Stimulated activated CD4-positive, alpha-beta T cell treated with anti-CD3 and anti-CD28 coated beads, Interleukin-2, amount 100 ng/mL, for 24 hours (primary cell): ENCODE measurements at places on chromosomes 2 and 18.

DNA sequence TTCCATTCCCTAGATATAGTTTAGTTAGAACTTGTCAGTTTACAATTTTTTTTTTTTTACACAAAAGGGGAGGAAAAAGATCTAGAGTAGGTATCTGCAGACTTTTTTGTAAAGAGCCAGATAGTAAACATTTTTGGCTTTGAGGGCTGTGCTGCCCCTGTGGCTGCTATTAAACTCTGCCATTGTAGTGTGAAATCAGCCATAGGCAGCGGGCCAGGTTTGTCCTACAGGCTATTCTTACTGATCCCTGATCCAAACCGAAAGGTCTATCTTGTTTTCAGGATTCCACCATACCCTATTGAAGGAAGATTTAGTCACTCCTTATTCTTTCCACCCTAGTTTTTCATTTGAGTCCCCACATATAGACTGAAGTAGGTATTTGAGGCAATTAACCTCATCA, 203.4 kb downstream of the RND3 start:
- no peak for DNase-seq

- DNase-seq = no peak
Observed at GRCh38 chr2:71746946-71747501, 293.7 kb downstream of the DYSF start.

GRCh38 chr18:22391407-22392345, 26.0 kb downstream of the CTAGE1 start:
- peak; percentile 4 for DNase-seq

DNA sequence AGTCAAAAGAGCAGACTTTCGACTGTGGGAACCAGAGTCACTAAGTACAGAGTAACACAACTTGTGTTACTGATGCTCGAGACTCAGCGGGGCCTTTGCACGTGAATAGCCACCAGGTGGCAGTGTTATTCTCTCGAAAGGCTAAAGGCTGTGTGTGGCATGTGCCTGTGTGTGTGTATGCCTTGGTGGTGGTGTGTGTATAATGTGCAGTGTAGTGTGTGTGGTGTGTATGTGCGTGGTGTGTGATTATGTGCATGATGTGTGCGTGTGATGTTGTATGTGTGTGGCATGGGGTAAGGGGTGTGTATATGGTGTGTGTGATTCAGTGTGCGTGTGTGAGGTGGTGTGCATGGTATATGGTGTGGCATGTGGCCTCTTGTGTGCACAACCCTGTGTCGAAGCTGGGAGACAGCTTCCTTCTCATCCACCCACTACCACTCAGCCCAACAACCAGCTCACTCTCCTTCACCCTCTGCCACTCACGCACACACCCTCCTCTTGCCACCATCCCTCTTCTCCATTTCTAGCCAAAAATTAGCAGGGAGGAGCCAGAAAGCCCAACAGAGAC, 83.0 kb upstream of the ZNF532 start:
- peak; percentile 73 for DNase-seq

DNA sequence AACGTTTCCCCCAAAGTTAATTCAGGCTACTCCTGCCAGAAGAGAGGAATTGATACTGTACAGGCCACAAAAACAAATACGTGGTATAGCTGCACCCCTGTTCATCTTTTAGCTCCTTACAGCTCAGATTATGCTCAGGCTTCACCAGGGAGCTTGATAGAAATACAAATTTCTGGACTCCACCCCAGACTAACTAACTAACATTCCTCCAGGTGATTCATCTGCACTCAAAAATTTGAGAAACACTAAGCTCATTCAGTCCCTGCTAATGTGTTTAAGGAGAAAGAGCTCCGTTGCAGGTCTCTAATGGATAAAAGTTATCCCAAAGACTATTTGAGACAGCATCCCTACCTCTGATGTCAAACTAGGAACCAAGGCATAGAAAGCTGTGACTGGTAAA, 36.8 kb upstream of the UNC80 start:
- DNase-seq = no peak

GRCh38 chr2:232611559-232612218, 21.7 kb upstream of the EFHD1 start:
- DNase-seq = peak; percentile 83

- no peak for DNase-seq
Observed at GRCh38 chr2:19670303-19670702, 231.5 kb downstream of the TTC32 start.

GRCh38 chr2:223959688-223960087, 2.4 kb downstream of the MRPL44 start:
- no peak for DNase-seq

DNA sequence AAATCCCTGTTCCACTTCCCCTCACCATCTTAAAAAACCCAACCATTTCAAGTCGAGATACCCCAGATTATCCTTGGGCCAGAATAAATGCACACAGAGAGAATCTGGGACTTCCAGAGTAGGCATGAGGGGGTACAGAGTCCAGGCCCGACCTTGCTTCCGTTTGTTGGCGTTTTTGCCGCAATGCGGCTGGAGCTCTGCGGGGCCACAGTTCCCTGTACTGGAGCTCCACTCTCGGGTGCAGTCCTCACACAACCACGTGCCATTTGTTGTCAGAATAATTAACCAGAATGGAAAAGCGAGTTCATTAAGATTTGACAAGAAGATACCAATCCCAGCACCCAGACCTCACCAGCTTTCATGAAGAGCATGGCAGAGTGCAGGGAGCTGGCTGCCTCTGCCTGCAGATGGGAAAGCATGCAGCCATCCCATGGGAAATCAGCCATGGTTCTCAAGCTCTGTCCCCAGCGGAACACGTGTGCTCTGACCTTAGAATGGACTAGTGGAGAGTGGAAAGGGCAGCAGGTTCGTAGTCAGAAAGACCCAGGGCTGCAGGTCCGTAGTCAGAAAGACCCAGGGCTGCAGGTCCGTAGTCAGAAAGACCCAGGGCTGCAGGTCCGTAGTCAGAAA, 472.8 kb downstream of the EIPR1 start:
- DNase-seq = no peak

DNA sequence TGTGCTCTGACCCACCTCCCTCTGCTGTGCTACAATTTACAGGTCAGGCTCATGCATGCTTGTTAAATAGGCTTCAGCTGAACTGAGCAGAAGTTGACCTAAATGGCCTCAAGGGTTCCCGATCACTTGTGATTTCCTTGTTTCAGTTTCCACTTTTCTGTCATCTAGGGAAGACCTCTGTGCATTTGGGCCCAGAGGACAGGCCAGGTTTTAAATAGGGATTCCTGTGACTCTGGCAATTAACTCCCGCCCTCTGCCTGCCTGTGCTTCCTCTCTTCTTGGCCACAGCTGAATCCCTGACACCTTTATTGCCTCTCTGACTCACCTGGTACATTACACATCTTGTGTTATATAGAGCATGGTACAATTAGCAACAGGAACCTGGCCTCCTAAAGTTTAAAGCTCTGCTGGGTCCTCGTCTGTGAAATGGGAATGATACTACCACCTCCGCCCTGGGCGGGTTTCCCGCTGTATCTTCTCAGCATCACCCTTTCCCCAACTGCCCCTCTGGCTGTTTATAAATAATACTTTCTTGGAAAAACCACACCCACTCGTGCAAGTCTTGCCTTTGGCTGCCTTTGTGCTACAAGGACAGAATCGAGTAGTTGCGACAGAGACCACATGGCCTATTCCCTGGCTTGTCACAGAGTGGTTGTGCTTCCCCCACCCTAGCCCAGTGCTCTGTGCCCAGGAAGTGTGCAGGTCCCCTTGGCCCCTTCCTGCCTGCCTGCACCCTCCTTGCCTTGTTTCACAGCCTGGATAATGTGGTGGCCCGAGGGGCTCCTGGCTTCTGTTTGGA, 7.9 kb downstream of the CABLES1 start:
- DNase-seq = no peak

DNA sequence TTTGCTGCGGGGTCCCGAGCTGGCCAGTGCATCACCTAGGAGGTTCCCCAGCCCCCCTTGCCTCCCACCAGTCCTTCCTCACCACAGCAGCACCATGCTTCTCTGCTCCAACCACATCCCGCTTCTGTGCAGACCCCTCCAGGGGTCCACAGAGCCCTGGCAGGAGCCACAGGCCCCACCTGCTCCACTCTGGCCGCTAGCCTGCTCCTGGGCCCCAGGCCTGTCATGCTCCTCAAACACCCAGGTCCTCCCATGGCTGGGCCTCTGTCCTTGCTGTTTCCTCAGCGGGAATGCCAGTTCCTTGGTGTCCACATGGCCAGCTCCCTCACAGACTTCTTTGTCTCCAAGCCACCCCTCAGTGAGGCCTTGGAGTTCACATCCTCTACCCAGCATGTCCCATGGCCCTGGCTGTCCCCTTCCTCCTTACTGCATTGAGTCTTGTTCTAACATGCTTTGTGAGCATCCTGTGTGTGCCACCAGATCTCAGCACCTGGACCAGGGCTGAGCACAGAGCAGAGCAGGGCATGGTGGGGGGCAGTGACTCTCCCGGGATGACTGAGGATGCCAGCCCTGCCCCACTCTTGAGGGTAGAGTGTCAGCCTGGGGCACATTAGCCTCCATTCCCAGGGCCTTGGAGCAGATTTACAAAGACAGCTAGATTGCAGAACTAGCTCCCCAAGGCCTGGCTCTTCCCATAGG, 201.0 kb upstream of the HS6ST1 start:
- no peak for DNase-seq

- no peak for DNase-seq
Observed at GRCh38 chr2:229282758-229283546, 11.9 kb upstream of the PID1 start.

GRCh38 chr2:44169155-44169898, 652 bp downstream of the PPM1B start:
- no peak for DNase-seq

DNA sequence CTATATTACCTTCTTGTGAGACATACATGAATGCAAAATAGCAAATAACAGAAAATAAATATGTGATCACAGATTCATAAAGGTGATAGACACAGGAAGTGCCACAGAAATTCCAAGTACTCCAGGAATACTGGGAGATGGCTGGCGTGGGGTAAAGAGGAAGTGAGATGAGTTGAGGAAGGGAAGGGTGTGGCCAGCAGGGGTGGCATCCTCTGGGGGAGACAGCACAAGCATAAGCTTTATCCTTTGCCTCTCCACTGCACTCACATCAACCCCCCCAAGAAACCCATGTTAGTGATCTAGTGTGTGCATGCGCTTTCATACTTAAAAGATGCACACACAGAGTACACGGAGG, 94.8 kb upstream of the B3GNT7 start:
- no peak for DNase-seq

GRCh38 chr2:9637330-9637729, 6.5 kb upstream of the YWHAQ start:
- DNase-seq = no peak

DNA sequence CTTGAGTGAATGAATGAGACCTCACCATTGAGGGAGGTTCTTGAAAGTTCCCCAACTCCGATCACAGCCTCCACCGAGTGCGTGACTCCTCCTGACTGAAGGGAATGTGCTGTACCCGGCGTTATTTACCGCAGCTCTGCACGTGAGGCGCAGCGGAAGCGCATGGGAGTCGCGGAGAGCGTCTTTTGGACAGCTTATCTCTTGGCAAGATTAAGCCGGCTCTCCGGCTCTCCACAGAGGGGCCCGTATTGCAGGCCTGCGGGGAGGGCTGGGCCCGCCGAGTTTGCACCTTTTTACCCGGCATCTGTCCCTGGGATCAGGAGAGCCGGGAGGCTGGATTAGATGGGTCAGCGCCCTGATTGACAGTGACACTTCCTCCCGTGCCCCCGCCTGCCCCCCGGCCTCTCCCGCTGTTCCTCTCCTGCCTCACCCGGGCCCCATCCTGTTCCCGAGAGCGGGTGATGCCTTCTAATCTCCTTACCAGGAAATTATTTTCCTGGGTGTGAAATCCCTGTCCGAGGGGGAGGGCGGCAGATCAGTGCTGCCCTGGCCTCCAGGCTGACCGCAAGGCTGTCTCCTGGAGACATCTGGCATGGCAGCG, 176.3 kb downstream of the INHBB start:
- DNase-seq = no peak

GRCh38 chr18:54284981-54285785, 15.9 kb downstream of the POLI start:
- peak; percentile 73 for DNase-seq

GRCh38 chr18:25443776-25444175, 91.8 kb upstream of the ZNF521 start:
- no peak for DNase-seq

- DNase-seq = no peak
Observed at GRCh38 chr2:15643791-15644585, 52.3 kb downstream of the DDX1 start.

GRCh38 chr2:147773479-147773878, 71.3 kb upstream of the ACVR2A start:
- no peak for DNase-seq

DNA sequence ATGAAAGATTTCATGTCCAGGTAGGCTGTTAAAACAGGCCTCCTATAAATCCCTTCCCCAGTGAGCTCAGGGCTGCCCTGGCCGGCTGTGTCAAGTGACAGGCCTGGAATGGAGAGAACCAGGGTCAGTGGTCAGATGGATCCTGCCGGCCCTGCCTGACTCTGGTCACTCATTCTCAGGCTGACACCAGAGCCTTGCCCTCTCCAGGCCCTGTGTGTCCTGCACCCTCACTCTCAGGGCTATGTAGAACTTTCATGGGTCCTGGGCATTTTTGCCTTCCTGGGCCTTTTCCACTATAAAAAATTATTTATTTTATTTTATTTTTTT, 82.0 kb upstream of the RGPD5 start:
- no peak for DNase-seq

- no peak for DNase-seq
Observed at GRCh38 chr2:181394741-181395437, 62.3 kb upstream of the ITGA4 start.

GRCh38 chr18:74113711-74114110, 33.9 kb downstream of the FBXO15 start:
- DNase-seq = no peak

- no peak for DNase-seq
Observed at GRCh38 chr2:112003576-112004252, 51.4 kb upstream of the TMEM87B start.

DNA sequence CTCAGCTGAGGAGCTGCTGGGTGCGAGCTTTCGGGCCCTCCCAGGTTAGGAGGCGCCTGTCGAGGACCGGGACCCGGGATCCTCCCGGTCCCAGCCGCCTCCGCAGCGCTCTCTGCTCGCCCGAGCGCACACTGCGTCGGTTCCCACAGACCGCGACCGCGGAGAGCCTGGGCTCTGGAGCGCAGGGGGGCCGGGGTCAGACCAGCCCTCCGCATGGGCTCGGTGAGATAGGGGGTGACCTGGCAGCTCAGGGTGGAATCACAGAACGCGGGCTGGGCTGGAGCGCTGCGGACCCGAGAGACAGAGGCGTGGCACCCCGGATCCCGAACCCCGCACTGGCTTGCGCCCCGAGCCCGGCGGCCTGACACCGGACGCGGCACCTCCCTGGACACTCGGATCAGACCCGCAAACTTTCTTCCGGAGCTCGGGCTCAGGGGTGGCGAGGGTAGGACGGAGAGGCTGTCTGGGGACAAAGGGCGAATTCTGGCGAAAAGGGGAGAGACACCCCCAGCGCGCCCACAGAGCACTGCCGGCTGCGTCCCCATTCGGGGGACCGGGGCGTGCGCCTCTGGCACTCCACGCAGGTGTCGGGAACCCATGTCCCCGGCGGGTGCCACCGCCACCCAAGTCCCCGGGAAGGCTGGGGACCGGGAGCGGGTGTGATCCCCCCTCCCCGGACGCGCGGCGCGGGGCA, 612 bp downstream of the DIPK1C start:
- DNase-seq = no peak
